ENCODE measurements at places on chromosomes 6 and 20.
A peak's percentile ranks its signal among the peaks of the same experiment; 100 is the strongest.

- DNase-seq: no peak
Observed at GRCh38 chr20:3932681-3933080, 43.5 kb downstream of the PANK2 start.

DNA sequence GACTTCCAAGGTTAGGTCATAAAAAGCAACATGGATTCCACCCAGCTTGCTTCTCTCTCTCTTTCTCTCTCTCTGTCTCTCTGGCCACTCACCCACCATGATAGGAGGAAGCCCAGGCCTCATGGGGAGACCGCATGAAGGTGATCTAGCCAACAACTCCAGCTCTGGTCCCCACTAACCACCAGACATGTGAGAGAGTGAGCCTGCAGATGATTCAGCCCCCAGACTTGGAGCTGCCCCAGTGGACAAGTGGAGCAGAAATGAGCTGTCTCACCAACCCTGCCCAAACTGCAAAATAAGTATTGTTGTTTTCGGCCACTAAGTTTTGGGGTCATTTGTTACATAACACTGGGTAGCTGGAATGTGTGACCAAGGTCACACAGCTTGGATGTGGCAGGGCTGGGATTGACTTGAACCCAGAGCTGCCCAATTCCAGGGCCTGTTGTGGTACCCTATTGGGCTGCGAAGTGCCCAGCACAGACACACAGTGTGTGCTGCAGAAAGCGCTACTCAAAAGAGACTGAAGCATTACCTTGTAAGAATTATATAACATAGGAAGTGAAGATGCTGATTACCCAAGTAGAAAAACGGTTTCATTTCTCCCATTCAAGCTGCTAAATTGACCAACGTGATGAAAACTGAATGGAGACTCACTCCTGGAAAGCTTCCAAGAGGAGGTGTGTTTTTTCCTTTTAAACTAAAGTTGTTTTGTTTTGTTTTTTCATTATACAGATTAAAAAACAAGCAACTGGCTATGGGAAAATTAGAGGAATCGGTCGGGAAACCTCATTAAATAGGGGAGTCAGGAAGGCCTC is 9.1 kb upstream of the TLDC2 start:
- DNase-seq: no peak

DNA sequence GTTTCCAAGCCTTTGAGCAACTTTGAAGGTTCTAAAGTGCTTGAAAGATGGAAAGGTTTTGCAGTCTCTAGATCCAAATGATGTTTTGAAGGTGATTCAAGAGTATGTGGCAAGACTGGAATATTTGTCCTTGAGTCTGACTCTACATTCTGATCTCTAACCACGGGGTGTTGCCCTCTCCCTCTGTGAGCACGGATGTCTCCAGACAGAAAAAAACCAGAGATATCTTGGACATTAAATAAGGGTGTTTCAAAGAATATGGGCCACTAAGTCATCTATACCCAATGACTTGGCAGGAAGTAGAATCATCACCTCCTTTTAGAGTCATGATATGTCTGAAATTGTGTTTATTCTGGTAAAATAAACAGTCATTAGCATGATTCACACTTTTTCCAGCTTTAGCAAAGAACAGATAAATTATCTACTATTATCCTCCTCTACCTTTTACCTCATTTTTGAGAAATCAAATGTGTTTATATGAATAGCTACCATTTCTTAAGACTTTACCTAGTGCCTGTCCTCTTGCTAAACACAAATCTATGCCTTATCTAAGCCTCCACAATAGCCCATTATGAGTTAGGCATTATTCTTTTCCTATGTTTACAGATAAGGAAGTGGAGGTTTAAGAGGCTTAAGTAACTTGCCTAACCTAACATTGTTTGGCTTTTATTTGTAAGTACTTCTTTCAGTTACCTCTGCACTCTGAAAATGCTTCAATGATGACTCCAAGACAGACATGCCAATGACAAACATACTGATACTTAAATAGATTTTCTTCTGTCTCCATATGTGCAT is 384.4 kb downstream of the BMP2 start:
- DNase-seq: no peak

GRCh38 chr20:5535125-5535756 is 215.0 kb upstream of the SHLD1 start:
- DNase-seq: no peak

GRCh38 chr6:138397128-138398122 is 6.6 kb upstream of the HEBP2 start:
- DNase-seq: no peak

- DNase-seq: no peak
Observed at GRCh38 chr6:159267165-159267564, 98.0 kb downstream of the FNDC1 start.

GRCh38 chr6:136599329-136600011 is 49.2 kb upstream of the MAP7 start:
- no peak for DNase-seq

DNA sequence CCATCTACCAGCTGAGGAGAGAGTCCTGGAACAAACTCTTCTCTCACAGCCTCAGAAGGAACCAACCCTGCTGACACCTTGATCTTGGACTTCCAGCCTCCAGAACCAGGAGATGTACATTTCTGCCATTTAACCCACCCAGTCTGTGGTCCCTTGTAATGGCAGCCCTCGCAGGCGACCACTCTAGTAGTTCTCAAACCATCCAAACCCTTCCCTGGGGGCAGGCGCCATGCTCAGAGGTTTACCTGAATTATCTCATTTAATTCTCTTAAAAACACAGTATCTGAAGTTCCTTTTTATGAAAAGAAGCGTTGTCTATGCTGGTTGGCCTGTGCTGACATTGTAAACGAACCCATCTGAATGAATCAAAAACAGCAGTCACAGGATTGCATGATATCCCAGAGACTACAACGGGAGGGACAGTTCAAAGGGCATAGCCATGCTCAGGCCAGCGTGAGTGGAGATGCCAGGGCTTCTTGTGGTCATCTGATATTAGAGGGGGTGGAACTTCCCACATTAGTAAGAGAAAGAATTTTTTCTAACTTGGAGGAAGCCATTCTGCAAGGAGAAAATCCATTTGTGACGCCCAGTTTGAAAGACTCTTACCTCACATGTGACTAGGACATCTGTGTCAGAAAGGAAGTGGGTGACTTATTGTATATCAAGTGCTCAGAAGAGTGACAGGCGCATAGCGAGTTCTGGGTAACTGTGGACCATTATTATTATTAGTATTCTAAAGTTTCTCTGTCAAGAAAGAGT is 17.2 kb upstream of the TAGAP start:
- no peak for DNase-seq

DNA sequence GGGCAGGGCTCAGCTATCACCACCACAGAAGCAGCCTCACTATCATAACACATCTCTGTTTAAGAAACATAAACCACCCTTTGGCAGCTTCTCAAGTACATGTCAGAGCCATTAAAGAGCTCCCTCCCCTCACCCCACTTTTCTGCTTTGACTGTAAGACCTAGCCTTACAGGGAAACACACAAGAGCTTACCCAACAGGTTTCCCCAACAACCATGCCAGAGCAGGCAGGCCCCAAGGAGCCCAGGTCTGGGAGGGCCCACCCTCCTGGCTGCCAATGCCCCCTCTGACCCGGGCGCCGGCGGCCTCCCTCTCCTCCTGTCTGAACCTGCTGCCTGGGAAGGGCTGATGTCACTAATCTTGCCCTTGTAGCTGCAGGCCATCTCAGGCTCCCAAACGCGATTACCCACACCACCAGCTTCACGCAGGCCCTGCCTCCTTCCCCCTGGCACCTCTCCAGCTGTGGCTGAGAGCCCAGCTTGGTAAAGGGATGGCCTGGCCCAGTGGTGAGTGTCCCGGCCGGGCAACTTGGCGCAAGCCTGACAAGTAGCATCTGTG is 402.0 kb downstream of the MAFB start:
- DNase-seq: peak; percentile 53

DNA sequence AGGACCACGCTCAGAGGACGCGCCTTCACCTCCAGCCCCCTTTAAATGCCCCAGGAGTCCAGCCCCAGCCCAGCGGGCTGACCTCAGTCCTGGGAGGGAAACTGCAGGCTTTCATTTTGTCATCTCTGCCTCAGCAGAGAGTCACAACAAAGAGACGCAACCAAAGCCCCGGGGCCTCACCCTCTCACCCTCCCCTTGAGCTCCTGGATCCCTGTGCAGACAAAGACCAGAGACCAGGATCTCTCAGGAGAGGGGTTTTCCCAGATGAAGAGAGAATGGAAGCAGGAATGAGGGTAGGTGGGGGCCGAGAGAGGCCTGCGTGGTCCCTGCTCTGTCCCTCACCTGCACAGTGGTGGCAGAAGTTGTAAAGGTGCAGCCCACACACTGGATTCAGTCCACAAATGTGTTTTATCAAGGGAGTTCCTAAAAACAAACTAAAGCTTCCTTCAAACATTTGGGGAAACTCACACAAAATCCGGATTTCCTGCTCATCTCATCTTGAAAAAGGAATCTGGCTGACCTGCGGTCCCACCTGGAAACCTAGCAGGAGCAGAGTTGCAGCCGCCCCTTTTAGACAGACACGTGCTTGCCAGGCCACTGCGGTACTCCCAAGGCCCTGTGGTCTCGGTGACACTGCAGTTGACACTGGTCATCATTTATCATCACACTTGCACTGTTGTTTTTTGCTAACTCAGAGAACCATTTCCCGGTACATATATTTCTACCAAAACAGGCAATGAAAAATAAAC is 27.1 kb downstream of the PTGIS start:
- no peak for DNase-seq

- DNase-seq: no peak
Observed at GRCh38 chr20:7773511-7773910, 166.7 kb downstream of the HAO1 start.

All from mesothelial cell of epicardium (in vitro differentiated cells).